DMS153 (cell line): ENCODE measurements at places on chromosomes 1 and 21.

DNA sequence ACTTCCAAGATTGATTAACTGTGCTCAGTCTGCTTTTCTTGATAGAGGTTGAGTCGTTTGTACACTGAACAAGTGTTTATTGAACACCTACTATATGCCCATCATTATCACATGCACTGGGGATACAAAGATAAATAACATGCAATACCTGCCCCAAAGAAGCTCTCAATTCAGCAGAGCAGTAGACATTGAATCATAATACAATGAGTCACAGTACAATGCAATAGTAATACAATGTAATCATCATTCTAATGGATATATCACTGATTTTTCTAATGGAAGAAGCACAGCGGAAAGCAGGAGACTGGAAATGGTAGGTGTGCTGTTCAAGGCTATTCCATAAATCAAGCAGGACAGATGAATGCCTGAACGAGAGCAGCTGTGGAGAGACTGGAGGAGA is 3.7 kb upstream of the SEC16B start:
- no peak for DNase-seq

DNA sequence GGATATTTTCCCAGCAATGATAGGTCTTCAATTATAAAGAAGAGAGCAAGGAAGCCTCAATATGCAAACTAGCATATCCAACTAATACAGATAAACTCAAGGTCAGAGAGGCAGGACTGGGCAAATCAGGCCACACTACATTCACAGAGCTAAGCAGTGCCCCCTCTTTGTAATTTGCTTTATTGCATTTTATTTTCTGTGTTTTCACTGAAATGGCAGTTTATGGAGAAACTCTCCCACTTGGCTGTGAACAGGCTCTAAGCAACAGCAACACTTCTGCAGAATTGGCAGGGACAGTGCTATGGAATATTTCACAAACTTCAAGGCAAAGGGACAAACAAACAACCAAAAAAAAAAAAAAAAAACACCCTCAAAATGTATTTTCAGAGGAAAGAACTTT is 93.4 kb upstream of the SOD1 start:
- DNase-seq, result no peak

- peak; percentile 69 for DNase-seq
Measured at GRCh38 chr1:91166106-91166712, 144.4 kb upstream of the ZNF644 start.

DNA sequence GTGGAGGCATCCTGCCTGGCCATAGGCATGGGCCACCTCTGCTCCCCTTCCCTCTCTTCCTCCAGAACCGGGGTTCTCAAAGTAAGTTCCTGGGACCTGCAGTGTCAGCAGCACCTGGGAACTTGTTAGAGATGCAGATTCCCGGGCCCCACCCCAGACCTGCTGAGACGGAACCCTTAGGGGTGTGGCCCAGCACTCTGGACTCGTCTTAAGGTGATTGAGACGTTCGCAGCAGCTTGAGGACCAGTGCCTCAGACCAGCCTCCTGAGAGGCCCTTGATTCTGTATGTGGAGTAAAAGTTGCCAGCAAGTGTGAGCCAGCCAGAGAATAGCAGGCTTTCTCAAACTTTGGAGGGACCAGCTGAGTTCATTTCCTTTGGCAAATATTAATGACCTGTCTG is 14.2 kb downstream of the COQ8A start:
- no peak for DNase-seq

- no peak for DNase-seq
Measured at GRCh38 chr1:241837901-241838300, 10.1 kb upstream of the EXO1 start.

DNA sequence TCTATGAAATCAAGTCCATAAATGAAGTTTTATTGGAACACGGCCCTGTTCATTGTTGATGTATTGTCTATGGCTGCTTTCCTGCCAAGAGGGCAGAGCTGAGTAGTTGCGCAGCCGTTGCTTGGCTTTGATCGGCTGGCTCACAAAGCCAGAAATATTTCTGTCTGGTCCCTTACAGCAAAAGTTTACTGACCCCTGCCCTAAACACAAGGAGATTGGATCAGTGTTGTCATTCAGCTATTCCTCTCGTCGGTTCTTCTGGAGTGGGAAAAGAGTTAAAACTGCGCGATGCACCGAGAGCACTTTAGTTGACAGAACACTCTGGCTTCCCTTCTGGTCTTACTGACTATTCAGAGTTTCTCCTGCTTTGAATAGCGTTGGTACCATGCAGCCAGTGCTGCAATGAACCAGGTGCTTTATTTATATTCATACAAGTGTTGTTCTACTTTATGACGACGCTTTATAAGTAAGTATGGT is 868 bp downstream of the ZBTB40 start:
- no peak for DNase-seq
